CD4-positive, alpha-beta T cell treated with Interleukin-21 for 1 hour (primary cell): ENCODE measurements at places on chromosomes 5 and 9.

GRCh38 chr9:109020581-109021511 is 7.5 kb upstream of the CTNNAL1 start:
- DNase-seq = no peak

- DNase-seq = peak; percentile 37
These were observed 782 bp downstream of the BICD2 start for GRCh38 chr9:92763721-92764380.

DNA sequence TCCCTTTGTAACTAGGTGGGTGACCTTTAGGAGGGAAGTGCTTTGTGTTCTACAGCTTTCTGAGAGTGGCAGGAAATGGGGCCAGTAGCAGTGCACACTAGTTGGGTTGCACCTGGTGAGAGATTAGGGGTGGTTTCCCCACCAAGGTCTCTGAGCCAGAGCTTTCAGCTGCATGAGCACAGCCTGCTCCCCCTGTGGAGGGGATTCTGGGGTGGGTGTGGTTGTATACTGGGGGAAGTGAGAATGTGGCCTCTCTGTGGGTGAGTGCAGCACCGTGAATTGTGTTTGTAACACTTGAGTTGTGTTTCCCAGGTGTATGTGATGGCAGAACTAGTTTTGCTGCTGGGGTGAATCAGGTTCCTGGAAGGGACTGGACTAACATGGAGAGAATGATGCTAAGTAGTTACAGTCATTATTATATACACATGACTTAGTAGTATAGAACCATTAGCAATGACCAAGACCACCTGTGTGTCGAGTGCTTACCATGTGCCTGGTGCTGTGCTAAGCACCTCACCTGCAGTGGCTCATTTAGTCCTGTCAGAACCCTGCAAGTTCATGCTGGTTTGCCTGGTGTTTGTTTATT is 11.8 kb upstream of the CXXC5 start:
- peak; percentile 80 for DNase-seq

- DNase-seq = no peak
These were observed 18.8 kb upstream of the FAM13B start for GRCh38 chr5:138051441-138052296.

- DNase-seq = no peak
These were observed 100.2 kb downstream of the INSYN2B start for GRCh38 chr5:169880012-169880663.

DNA sequence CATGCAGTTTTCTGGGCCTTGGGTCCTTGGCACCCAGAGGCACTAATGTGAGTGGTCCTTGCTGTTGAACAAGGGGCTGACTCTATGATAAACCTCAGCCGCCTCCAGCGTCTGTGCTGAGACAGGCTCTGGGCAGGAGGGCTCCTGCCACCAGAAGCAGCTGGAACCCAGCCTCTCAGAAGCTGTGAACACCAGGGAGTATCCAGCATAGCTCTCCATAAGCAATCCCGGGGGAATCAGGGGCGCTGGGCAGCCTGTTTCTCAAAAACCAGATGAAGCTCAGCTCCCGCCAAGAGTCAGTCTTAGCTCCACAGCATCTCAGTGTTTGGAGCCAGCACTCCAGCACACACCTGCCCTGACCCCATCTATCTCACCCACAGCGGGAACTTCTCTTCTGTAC is 170.2 kb downstream of the HSPA4 start:
- DNase-seq = no peak

- DNase-seq = no peak
These were observed 390.2 kb downstream of the TLR4 start for GRCh38 chr9:118094387-118094786.

DNA sequence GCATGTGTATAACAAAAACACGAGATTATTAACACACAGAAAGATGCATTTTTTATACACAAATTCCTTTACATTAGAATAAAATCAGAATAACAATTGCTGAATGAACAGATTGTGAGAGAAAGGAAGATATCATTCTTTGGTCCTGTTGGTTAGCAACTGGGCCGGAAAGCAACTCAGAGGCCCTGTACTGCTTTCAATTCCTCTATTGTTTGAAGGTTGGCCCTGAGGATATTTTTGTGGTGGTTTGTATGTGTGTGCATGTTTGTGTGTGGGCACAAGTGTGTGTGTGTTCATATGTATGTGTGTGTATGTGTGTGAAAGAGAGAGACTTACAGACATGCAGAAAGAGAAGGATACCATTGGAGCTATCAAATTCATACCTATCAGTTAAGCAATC is 356.8 kb upstream of the DMAC1 start:
- DNase-seq = no peak

GRCh38 chr5:179288101-179288808 is 57.0 kb downstream of the ADAMTS2 start:
- DNase-seq = no peak

GRCh38 chr5:73789851-73790281 is 163.9 kb downstream of the ARHGEF28 start:
- no peak for DNase-seq

DNA sequence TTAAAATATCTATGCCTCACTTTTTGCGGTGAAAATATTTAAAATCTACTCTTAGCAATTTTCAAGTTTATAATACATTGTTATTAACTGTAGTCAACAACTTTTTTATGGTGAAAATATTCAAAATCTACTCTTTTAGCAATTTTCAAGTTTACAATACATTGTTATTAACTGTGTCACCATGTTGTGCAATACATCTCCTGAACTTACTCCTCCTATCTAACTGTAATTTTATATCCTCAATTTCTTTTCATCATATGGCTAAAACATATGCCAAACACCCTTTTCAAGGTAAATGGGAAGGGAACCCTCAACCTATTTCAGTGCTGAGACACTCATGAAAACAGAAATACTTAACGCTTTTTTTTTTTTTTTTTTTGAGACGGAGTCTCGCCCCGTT is 982.7 kb upstream of the DMAC1 start:
- DNase-seq = no peak

- no peak for DNase-seq
These were observed 91.9 kb downstream of the MED10 start for GRCh38 chr5:6286404-6286803.

- DNase-seq = no peak
These were observed 1.2 kb downstream of the SRFBP1 start for GRCh38 chr5:121962958-121963357.

- no peak for DNase-seq
These were observed 28.8 kb upstream of the DMAC1 start for GRCh38 chr9:7828334-7828733.

DNA sequence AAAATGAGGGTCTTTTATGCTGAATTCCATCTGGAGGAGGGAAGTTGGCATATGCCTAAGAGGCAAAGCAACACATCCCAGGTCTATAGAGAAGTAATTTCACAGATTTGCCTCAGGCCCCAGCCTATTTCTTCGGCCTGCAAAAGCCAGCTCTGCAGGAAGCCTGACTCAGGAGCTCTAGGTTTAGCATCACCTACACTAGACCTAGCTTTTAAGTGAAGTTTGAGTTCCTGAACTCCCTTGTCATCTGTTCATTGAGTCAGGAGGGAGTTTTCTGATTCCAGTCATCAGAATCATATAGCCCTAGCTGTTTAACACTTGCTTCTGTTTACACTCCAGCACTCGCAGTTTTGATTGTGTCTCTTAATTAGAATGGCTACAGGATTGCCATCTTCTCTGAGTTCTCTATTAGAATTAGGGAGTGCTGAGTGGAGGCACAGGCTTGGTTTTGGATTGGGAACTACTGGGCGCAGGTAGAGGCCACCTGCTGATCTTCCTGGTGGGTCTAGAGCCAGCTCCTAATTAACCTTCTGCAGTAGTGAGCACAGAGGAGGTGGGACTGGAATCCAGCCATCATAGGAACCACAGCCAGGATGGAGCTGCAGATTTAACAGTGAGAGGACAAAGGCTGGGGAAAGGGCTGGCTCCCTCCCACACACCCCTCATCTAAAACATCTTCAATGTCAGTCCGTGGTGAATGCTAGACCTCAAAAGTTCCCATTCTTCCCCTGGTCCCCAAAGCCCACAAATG is 179.5 kb downstream of the TRIO start:
- DNase-seq = no peak

- no peak for DNase-seq
These were observed 114.5 kb downstream of the FER start for GRCh38 chr5:108862211-108862610.

GRCh38 chr9:97575673-97576200 is 57.4 kb downstream of the TSTD2 start:
- no peak for DNase-seq

- no peak for DNase-seq
These were observed 3.9 kb upstream of the FKTN start for GRCh38 chr9:105554042-105554441.

DNA sequence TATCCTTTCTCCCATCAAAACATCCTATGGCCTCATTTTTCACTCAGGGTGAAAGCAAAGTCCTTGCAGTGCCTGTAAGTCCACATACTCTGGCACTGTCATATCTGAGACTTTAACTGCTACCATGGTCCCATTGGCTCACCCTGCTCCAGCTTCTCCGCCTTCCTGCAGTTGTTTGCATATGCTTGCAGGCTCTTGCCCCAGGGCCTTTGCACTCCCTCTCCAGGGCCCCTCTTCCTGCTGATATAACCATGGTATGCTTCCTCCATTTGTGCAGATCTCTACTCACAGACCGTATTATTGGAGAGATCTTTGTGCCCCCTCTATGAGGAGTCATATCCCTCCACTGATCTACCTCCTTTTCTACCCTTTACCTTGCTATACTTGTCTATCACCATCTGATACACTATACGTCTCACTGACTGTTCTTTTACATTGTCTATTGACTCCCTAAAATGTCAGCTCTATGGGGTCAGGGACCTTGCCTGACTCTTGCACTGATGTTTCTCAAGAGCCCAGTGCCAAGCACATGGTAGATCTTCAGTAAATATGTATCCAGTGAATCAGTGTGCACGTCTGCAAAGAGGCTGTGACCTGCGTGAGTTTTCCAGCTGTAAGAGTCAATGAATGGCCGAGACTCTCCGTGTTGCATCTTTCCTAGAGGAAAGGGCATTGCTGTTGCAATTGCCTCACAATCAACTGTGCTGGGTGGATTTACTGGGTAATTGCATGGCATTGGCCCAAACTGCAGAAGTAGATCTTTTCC is 81.7 kb upstream of the CPEB4 start:
- no peak for DNase-seq
